ENCODE measurements at places on chromosomes 13 and 19. TPM values are rescaled to one million over a fixed set of nuclear protein-coding genes. Genes with fewer than 3 reads are reported as not detected.

- no peak for DNase-seq
Measured at GRCh38 chr19:54297759-54298305, 15.1 kb downstream of the LILRA5 start.

Gene MUC16
- total RNA-seq: not detected

DNA sequence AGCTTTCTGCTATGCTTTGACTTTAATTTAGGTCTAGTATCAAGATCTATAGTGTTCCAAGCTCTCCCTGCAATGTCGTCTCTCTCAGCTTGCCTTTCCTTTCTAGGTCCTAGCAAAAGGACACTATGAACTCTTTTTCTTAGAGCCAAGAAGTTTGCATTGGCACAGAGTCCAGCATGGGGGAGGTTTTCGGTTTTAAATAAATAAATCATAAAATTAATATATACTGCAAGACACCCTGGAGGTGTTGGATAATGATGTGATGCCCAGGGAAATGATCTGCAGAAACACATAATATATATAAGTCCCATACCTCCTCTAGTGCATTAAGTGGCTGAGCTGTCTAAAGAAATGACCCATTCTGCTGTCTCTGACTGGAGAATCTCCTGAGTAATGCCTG, 316.4 kb upstream of the MAB21L1 start:
- no peak for DNase-seq

Gene PDX1
- not detected for total RNA-seq

GRCh38 chr13:98110749-98111148, 32.1 kb upstream of the FARP1 start:
- no peak for DNase-seq

- DNase-seq: no peak
Measured at GRCh38 chr19:46385636-46386035, 27.7 kb downstream of the CCDC8 start.

Gene CFD
- 0.79 TPM for total RNA-seq

DNA sequence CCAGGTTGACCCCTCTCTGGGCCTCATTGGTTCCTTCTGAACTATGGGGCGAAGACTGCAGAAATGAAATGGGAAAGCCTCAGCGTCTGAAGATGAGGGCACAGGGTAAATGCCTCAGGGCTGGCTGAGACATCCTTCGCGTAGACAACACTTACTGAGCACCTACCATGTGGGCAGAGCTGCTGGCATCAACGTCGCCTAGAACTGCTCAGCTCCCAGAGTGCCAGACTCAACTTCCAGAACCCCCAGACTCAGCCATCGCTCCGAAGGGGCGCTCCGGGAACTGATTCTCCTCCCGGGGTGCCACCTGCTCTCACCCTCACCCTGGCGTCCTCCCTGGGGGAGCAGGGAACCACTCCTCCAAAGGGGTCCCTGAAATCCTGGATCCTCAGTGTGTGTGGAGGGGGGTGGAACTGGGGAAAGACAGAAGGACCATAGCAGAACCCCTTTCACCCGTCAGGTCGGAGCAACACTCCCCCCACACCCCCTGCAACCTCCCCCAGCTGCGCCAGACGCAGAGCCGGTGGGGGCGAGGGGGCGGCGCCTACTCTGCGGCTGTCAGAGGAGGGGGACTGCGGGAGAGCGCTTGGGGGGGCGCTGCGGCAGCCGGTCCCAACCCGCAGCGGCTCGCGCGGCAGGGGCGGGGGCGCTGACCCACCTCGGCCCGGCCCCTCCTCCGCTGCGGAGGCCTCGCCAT, 8.2 kb upstream of the NFIC start:
- DNase-seq: peak; percentile 32

GRCh38 chr19:3220576-3220975, 3.9 kb upstream of the CELF5 start:
- no peak for DNase-seq

DNA sequence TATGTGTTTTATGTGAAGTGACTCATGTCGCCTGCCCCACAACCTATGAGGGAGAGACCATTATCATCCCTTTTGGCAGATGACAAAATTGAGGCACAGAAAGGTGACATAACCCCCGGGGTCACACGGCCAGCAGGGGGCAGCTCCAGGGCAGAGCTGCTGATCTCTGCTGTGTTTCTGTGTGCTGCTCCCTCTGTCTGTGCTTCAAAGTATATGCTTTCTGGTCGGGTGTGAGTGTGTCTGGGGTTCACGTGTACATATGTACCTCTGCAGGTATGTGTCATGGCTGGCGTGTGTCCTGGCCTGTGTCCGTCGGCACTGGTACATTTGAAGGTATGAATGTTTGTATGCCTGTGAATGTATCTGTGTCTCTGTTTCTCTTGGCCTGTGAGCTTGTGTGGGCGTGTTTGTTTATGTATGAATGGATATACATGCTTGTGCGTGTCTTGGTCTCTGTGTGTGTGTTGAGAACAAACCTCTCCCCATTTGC, 7.1 kb downstream of the LIPE start:
- peak; percentile 91 for DNase-seq

DNA sequence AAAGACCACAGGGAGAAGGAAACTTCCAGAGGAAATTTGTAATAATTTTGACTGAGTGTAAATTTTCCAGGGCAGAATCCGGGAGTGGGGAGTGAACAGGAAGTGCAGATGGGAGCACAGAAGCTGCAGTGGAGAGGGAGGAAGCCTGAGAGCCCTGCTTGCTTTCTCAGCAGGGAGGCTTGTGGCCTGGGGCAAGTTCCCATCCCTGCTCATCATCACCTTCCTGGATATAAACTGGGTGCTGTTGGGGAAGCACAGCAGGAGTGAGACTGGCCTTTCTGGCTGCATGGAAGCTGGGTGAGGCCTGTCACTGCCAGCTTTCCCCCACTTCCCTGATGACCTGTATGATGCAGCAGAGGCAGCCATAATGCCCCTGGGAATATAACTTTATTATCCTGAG, 532.9 kb downstream of the SLITRK6 start:
- DNase-seq: no peak

DNA sequence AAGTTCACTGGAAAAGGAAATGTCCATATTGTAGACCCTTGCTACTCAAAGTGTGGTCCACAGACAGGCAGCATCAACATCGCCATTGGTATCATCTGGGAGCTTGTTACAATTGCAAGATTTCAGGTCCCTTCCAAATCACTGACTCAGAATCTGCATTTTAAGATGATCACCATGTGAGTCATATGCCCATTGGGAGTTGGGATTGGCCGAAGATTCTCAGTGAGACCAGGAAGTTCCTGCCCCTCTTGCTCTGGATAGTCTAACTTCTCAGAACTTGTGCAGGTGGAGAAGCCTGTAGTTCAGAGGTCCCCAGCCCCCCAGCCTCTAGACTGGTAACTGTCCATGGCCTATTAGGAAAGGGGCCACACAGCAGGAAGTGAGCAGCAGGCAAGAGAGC, 48.9 kb upstream of the URAD start:
- DNase-seq: peak; percentile 28

- DNase-seq: peak; percentile 69
Measured at GRCh38 chr13:97124915-97125809, 97.0 kb upstream of the MBNL2 start.

DNA sequence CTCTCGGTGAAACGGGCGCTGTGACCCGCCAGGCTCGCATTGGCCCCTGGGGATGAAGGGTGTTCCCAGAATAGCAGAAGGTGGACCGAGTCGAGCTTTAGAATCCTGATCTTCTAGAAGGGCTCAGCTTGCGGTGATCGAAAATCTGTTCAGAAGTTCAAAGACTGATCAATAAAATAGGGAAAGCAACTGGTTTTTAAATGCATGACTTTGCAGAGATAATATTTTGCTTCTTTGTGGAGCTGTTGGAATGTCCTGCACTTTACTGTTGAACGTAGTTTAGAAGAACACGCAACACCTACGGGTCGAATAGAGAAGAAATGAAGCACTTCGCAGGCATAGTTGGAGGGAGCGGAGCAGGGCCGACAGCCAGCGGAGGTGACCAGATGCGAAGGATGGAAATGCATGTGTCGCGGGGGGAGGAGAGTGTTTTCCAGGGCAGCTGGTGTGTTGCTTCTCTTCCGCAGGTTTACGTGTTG, 766 bp downstream of the CEBPG start:
- DNase-seq: peak; percentile 38

GRCh38 chr19:2239771-2240770, 3.4 kb downstream of the SF3A2 start:
- peak; percentile 52 for DNase-seq

Gene ZFP36
- 69.1 TPM for total RNA-seq

- no peak for DNase-seq
Measured at GRCh38 chr13:85436029-85436428, 363.2 kb downstream of the SLITRK6 start.

Gene PGLYRP2
- not detected for total RNA-seq

DNA sequence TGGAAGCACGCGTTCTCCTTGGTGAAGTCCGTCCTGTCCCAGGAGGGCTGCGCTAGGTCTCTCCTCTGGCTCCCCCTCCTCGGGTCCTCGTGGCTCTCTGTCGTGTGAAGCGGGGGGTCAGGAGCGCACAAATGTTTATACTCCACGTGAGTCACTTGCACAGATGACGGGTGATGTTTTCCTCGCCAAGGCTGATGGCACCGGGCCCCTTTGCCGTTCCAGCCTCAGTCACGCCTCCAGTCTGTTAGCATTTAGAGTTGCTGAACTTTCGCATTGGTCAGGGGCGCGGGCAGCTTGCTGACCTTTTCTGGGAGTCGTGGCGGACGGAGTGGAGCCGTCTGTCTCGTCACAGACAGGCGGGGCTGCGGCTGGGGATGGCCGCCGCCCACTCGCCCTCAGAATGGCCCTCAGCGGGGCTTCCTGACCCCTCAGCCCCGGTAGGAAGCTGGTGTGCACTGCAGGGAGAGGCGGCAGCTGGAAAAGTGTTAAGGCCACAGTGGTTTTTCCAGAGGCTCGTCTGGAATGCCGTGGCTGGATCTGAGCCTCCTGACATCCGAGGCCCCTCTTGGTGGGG, 13.7 kb downstream of the KLHL26 start:
- DNase-seq: no peak

DNA sequence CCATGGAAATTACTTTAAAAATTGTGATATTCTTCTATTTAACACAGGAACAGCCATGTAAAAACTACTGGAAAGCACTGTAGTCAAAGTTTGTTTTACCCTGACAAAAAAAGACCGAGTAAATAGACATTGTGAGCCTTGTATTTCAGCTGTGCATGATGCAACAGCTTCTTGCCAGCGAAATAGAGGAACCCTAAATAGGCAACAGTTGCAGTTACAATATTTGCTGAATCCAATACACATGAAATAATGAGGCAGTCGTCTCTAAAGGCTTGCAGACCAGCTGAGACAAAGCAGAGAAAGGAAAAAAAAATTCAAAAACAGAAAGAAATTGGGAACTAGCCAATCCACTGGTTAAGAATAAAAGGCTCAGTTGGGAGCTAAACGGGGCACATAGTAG, 1001.1 kb downstream of the OLFM4 start:
- no peak for DNase-seq

- DNase-seq: no peak
Measured at GRCh38 chr13:32381539-32381938, 46.4 kb downstream of the N4BP2L1 start.

DNA sequence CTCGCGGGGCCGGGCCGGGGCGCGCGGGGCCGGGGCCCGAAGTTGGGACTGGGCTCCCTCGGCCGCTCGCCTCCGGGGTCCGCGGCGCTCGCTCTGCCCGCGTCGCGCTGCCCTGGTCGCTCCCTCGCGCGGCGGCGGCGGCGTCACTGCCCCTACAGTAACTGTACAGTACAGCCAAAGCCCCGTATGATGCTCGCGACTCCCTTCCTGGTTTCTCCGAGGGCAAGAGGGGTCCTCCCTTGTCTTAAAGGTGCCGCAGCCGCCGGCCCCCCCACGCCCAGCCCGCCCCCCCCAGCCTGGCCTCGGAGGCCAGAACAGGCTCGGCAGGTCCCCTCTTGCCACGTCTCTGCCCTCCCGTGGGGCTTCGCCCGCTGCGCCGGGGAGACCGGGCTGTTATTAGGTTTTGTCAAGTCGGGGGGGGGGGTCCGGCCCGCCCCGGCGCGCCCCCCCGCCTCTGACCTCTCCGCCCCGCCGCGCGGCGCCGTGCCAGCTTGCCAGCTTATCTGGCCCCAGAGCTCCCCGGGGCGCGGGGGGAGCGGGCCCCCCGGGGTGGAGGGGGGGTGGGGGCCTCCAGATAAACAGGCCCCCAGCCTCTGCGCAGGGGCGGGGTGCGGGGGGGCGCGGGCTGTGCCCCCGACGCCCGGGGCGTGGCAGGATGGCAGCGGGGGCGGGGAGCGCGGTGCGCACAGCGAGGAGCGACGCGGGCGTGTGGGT, at the start of gene ZBTB7A:
Gene ZBTB7A, minus strand, starts transcription at position 218 of the 714 bp plus-strand sequence. CDS start 11,667 bp downstream, outside the sequence.
- peak; percentile 85 for DNase-seq

- DNase-seq: no peak
Measured at GRCh38 chr19:44649578-44650145, 6.0 kb downstream of the PVR start.

DNA sequence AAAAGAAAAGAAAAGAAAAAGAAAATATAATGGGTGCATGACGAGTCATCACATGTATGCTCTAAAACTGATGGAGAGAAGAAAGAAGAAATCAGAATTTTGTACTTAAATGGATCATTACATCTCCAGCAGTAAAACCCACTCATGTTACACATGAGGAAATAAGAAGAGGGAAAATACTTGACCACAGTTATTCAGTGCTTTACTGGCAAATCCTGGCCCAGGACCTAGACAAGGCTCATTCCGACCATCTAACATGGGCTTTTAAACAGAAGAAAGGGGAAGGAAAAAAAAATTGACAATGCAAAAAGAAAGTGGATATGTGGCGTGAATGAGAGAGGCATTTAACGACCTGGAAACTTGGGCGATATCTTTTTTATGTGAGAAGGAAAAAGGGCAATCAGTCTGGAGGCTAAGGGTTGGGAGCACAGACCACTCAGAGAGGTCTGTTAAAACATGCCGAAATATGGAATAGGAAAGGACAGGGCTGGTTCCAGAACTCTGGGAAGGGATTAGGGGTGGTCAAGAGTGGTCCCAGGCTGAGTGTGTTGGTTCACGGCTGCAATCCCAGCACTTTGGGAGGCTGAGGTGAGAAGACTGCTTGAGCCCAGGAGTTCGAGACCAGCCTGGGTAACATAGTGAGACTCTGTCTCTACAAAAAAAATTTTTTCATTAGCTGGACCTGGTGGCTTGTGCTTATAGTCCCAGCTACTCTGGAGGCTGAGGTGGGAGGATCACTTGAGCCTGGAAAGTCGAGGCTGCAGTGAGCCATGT, 1.6 kb downstream of the SIGLECL1 start:
- DNase-seq: no peak

- DNase-seq: peak; percentile 45
Measured at GRCh38 chr19:17889609-17890214, 18.0 kb downstream of the SLC5A5 start.

- DNase-seq: no peak
Measured at GRCh38 chr13:48985756-48986155, 10.0 kb downstream of the FNDC3A start.

Gene TUBA3C
- not detected for total RNA-seq

GRCh38 chr13:103187721-103188156, 121.5 kb upstream of the SLC10A2 start:
- no peak for DNase-seq

- DNase-seq: no peak
Measured at GRCh38 chr19:56987184-56987583, 132.6 kb upstream of the USP29 start.

All from activated CD4-positive, alpha-beta T cell treated with anti-CD3 and anti-CD28 coated beads for 36 hours (primary cell).